ENCODE measurements at places on chromosomes 2 and 18.

DNA sequence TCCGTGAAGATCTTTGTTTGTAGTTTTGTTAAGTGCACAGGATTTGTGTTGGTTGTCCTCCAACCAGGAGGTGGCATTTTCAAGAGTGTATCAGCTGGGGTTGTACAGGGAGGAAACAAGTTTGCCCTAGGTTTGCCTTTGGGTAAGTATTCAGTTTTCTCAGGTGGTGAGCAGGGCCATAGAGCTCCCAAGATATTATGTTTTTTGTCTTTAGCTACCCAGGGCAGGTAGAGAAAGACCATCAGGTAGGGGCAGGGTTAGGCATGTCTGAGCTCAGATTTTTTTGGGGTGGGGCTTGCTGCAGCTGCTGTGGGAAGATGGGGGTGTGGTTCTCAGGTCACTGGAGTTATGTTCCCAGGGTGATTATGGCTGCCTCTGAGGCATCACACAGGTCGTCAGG, 191.6 kb downstream of the DCDC2C start:
- DNase-seq: no peak

DNA sequence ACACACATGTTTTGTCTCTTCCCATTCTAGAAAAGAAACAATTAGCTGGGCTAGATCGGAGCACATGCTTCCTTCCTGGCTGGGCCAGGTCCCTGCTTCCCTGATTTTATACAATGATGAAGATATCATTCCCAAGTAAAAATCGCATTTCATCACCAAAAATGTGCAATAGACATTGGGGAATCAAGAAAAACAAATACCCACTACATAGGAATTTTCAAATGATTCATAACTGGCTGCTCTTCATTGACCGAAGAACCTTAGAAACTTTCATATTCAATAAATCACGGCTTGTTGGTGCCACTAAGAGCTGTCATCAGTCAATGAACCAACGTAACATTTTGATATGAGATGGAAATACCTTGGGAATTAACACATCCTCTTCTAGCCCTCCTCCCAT, 373.6 kb upstream of the TRIB2 start:
- DNase-seq: no peak

DNA sequence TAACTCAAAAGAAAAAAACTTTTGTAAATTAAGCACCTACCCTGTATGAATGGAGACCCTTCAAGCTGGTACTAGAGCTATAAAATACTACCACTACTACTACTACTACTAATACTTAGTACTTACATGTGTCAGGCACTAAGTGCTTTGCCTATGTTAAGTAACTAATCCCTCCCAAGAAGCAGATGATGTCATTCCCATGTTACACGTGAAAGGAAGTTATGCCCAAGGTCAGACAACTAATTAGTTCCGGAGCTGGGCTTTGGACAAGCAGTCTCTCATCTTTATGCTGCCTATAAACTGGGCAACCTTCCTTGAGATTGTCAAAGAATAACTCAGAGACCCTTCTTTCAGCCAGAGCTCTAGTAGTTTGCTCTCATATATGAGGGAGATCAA, 13.9 kb upstream of the ATP6V1B1 start:
- DNase-seq: no peak

DNA sequence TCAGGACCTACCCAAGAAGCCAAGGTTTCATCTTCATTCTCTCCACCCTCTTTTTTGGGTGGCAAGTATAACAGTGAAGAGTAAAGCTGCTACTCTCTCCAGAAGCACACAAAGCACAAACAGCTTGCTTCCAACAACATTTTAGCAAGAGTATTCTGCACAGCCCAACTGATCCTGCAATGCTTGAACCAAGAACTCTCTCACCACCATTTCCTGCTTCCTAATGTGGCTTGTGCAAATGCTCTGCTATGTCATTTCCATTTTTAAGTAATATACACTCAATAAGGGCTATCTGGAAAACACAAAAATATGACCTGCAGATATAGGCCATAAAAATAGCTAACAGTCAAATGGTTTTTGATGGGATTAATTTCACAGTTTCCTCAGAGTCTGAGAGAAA, 24.1 kb upstream of the IHH start:
- no peak for DNase-seq

- no peak for DNase-seq
Measured at GRCh38 chr2:66271777-66272176, 163.1 kb upstream of the MEIS1 start.

- DNase-seq: no peak
Measured at GRCh38 chr2:82199493-82199852, 1894.9 kb upstream of the LRRTM1 start.

Data from GM12892 (cell line).